ENCODE measurements at places on chromosomes 7 and 10. TPM values are rescaled to one million over a fixed set of nuclear protein-coding genes. Genes with fewer than 3 reads are reported as not detected.

Gene LIPJ
- not detected for total RNA-seq

Gene ITGB8
- total RNA-seq: 7.1 TPM

Gene TACC2
- 10.5 TPM for total RNA-seq

Gene FGFBP3
- total RNA-seq: 0.09 TPM

Gene GBX1
- not detected for total RNA-seq

Gene SPDYE16
- not detected for total RNA-seq

Gene KEL
- total RNA-seq: under 0.01 TPM

Gene MRPS33
- 31.8 TPM for total RNA-seq

Gene VWA2
- not detected for total RNA-seq

Gene CFTR
- not detected for total RNA-seq
